Jurkat, Clone E6-1 (cell line): ENCODE measurements at places on chromosomes 5 and 9.
A peak's percentile ranks its signal among the peaks of the same experiment; 100 is the strongest.

- DNase-seq: no peak
These were observed 6.4 kb upstream of the ZFR start for GRCh38 chr5:32450952-32451351.

DNA sequence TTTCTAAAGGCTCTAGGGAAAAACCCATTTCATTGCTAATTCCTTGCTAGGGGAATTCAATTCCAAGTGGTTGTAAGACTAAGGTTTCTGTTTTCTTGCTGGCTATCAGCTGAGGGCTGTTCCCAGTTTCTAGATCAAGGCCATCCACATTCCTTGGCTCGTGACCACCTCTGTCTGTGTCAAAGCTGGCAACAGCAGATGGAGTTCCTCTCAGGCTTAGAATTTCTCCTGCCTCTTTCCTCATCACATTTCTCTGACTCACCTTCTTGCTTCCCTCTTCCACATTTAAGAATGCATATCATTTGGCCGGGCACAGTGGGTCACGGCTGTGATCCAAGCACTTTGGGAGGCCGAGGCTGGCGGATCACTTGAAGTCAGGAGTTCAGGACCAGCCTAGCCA is 19.0 kb downstream of the DAB2IP start:
- no peak for DNase-seq

GRCh38 chr9:81827616-81828296 is 100.5 kb upstream of the SPATA31D4 start:
- DNase-seq: peak; percentile 14

GRCh38 chr5:163094492-163095180 is 342.8 kb upstream of the CCNG1 start:
- no peak for DNase-seq

DNA sequence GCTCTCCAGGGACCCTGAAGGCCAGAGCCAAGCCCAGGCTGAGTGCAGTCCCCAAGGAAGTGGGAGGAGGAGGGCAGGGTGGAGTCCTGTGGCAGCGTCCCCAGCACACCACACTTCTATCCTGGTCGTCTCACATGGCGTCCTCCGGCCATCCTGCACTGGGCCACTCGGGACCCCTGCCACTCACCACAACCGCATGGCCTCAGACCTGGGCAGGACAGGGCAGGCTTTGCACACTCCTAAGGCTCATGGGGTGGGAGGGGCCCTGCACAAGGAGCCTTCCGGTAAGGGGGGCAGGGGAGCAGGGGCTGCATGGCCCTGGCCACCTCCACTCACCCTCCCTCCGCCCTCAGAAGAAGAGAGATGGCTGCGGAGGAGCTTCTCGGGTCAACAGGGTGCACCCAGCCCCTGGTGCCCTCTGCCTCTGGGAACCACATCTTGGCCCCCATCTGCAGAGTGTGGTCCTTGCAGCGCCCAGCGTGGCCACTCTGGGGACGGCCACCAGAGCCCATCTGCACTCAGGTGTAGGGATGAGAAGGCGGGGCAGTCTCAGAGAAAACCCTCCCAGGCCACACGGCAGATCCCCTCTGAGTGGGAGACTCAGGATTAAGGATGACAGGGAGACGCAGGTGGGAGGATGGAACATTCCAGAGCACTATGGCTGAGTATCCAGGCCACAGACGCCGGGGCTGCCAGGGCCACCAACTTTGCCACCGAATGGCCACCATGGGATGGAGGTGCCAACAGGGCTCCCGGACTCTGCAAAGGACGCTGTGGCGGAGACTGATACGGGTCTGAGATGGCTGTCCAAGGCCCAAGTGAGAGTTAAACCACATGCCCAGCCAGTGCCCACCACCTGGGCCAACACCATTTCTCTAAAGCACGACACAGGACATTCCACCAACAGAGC is 7.6 kb downstream of the TPPP start:
- no peak for DNase-seq

DNA sequence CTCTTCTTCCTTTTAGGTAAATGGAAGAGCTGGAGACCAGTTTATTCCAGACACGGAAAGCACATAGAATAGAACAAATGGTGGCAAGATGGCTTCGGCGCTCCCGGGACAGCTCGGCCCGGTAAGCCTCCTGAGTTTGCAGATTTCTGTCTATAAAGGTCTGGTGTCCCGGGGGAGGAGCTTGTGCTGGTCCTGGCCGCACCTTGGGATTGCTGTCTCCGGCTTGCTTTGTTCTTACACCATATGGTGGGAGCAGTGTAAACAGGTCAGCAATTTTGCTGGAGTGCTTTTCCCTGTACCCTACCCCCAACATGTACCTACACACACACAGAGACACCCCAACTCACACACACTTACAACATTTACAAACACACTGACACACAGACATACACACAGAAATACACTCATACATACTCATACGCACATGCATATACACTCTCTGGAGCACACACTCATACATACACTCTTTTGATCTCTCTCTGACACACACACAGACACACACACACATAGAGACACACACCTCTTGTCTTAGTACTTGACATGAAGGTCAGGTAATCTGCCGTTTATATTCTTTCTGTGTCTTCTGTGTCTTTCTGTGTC is 42.0 kb downstream of the FRMPD1 start:
- no peak for DNase-seq

DNA sequence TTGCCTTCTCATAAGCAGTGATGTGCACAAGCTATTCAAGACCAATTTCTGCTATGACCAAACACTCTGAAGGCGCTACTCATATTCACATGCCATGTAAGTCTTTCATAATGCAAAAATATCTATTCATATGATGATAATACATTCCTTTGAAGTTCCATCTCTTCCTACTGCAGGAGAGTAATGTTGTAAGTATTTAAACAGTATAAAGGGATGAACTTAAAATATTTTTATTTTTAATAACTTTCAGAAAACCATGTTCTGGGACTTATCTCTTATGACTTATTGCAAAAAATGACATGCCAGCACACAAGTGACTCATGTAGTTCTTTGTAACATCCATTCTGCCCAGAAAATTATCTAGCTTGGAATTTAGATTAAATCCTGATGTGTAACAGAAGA is 376.4 kb downstream of the KCTD16 start:
- DNase-seq: no peak

GRCh38 chr5:126119887-126120442 is 303.2 kb upstream of the GRAMD2B start:
- no peak for DNase-seq

DNA sequence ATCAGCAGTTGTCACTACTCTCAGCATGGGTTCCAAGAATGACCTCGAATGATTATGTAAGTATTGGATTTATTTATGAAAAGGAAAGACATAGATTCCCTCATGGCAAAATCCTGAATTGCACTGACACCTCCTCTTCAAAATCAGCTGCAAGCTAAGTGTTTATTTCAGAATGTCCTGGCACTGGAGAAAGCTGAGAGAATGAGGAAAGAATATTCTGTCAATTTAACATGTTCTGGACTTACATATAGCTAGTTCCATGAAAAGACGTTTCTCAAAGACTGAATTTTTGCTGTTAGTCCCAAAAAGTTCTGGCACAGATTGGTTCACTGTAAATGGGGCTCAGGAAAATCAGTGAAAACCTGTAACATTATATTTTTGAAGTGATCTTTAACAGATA is 120.3 kb downstream of the NREP start:
- DNase-seq: no peak

DNA sequence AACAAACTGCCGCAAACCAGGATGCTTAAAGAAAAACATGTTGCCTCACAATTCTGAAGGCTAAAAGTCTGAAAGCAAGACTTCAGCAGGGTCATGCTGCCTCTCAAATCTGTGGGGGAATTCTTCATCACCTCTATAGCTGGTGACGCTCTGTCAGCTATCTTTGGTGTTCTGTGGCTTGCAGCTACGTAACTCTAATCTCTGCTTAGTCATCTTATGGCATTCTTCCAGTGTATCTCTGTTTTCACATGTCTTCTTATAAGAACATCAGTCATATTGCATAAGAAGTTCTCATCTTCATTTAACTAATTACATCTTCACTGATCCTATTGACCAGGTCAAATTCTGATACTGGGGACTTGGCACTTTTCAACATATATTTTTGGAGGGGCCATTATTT is 243.0 kb downstream of the CDH10 start:
- DNase-seq: no peak

GRCh38 chr5:169637549-169638121 is 560 bp downstream of the DOCK2 start:
- peak; percentile 89 for DNase-seq

- no peak for DNase-seq
These were observed 9.1 kb downstream of the S1PR3 start for GRCh38 chr9:89000371-89000781.

- peak; percentile 95 for DNase-seq
These were observed 63.9 kb downstream of the SERINC5 start for GRCh38 chr5:80191991-80192398.

DNA sequence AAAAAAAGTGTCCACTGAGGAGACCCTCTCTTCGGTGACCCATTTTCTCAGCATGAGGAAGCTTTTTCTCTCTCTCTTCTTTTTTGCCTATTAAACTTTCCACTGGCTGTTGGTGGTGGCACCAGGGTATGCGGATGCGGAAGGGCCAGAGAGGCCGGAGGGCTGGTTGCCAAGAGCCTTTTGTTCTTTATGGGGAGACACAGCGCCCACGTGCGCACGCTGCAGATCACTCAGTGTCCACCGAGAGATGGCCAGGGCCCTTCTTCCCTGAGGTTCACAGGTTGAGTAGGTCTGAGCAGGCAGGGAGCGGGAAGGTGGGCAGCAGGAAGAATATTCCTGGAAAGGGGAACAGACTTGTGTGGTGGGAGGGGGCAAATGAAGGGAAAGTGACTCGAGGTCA is 69.1 kb downstream of the STK10 start:
- DNase-seq: no peak

DNA sequence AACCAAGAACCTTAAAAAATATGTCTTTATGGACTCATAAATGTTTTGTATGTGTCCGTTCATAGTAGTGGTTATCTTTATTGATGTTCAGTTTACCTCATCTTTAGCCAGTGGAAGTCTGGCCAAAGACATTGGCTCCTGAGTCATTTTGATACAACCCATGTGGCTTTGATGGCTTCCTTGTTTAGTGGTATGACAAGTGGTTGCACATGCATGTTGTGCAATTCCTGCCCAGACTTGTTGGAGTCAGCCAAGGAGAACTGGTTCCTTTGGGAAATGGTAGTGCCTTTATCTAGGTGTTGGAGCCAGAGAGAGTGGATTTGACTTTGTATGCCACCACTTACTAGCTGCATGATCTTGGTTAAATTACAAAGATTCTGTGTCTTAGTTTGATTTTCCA is 94.3 kb downstream of the RPS23 start:
- DNase-seq: no peak

- peak; percentile 94 for DNase-seq
These were observed 245.9 kb downstream of the SYK start for GRCh38 chr9:91047529-91047928.

DNA sequence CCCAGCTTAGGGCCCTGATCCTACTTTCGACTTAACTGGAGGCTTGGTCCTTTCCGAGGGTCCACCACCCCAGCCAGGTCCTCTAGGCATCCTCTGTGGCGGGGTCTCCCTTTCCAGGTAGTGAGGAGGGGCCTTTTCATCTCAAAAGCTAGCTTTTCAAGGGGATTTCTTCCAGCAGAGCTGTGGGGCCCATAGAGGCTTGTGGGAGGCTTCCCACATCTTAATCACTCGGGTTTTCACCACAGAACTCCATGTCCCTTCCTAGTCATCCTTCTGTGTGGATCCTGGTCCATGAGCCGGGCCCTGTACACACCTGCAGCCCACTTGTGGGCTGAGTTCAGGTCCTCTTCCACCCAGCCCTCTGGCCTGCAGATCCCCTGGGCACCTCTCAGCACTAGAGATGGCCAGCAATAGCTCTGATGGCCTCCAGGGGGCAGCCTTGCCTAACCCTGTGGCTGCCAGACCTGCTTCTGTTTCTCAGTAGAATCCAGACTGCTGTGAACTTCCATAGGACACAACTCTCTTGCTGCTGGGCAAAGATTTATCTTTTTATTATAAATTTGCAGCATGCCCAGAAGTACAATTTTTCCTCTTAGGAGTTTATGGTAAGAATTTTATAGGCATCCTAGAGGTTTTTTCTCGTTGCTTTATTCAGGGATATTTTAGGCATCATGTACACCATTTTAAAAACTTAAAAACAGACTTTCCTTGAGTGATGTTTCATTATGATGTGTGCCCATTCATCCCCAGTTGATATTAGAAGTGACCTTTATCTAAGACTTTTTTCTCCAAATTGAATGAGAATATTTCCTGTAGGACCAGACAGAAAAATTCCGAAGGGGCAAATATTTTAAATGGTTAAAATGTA is 208.9 kb downstream of the TRIO start:
- peak; percentile 49 for DNase-seq

GRCh38 chr9:128070874-128071273 is 2.8 kb downstream of the SLC25A25 start:
- no peak for DNase-seq

DNA sequence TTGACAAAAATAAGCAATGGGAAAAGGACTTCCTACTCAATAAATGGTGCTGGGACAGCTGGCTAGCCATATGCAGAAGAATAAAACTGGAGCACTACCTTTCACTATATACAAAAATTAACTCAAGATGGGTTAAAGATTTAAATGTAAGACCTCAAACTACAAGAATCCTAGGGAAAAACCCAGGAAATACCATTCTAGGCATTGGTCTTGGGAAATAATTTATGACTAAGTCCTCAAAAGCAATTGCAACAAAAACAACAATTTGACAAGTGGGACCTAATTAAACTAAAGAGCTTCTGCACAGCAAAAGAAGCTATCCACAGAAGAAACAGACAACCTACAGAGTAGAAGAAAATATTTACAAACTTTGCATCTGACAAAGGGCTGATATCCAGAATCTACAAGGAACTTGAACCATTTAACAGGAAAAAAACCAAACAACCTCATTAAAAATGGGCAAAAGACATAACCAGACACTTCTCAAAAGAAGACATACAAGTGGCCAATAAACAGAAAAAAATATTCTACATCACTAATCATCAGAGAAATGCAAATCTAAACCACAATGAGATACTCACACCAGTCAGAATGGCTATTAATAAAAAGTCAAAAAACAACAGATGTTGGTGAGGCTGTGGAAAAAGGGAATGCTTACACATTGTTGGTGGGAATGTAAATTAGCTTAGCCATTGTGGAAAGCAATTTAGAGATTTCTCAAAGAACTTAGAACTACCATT is 75.2 kb upstream of the CPEB4 start:
- DNase-seq: no peak

- peak; percentile 20 for DNase-seq
These were observed 288.7 kb downstream of the FBXL17 start for GRCh38 chr5:108093186-108093585.

- DNase-seq: no peak
These were observed 140.6 kb upstream of the RAD23B start for GRCh38 chr9:107142430-107142829.

DNA sequence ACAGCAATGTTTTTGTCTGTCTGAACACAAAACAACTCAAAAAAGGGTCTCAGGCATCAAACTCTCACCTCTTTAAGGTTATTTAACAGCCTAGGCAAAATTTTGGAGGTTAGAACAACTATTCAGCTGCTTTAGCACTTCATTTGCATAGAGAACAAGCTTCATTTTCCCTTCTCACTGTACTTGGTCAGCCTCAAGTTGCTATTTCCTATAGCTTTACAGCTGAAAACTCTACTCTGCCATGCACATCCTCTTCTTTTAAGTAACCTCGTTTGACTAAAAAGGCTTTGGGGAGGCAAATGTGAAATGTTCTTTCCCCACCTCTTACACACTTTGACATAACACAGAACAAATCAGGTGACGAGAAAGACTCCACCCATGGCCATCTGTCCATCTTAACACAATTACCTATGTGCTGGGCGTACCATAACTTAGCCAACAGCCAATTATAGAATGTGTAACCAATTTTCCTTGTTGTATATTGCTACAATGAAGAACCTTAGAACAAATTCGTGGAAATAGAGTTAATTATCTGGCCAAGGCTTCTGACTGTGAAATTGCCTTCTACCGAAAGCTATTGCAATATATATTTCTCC is 195.7 kb downstream of the DCP2 start:
- no peak for DNase-seq
